ENCODE measurements at places on chromosomes 2 and 18.

GRCh38 chr2:148565272-148565894 lies 79.2 kb upstream of the EPC2 start:
- no peak for DNase-seq

GRCh38 chr2:43324259-43325106 lies 98.1 kb upstream of the ZFP36L2 start:
- DNase-seq, result no peak

DNA sequence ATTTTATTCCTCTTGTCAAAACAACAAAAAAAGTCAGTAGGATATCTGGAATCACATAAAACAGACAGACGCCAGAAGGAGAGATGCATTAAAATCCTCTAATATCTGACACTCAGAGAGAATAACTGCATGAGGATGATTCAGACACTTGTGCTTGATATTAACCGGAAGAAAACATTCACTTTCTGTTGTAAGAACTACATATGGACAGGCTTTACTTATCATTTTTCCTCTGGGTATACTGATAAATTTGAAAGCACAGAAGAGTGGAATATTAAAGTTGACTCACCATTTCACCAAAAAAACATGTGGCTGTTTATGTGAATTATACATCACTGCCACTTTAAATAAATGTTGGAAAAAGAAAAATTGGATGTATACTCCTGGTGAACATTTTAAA lies 589.1 kb upstream of the CDH2 start:
- no peak for DNase-seq

DNA sequence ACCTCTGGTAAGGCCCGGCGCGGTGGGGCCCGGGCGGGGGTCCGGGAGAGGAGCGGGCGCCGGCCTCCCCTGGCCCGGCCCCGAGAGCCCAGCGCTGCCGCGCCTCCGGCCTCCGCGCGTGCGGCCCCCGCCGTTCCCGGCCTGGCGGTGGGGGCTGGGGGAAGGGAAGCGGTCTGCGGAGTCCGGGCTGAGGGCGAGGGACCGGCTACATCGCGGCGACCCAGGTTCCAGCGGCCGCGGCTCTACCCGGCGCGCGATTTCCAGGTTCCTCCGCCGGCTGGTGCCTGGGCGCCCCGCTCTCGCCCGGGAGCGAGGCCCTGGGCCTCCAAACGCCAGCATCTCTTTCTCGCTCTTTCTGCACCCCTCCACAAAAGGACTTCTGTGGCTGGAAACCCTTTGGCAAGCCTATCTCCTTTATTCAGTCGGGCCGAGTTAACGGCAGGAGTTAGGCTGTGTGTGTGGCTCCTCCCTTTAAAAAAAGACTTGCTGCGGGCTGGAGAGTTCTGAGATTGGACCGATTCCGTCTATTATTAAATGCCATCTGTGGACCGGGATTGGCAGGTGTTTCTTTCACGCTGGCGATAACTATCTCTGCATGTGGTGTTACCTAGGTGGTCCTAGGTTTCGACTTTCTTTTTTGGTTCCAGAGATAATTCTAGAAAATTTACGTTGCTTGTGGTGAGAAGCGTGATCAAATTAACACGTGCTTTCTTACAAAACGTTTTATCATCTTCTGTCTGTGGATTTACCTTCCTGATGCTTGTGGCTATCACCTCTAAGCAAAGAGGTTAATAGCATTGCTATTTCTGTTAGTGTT lies 592 bp downstream of the ME2 start:
- no peak for DNase-seq

DNA sequence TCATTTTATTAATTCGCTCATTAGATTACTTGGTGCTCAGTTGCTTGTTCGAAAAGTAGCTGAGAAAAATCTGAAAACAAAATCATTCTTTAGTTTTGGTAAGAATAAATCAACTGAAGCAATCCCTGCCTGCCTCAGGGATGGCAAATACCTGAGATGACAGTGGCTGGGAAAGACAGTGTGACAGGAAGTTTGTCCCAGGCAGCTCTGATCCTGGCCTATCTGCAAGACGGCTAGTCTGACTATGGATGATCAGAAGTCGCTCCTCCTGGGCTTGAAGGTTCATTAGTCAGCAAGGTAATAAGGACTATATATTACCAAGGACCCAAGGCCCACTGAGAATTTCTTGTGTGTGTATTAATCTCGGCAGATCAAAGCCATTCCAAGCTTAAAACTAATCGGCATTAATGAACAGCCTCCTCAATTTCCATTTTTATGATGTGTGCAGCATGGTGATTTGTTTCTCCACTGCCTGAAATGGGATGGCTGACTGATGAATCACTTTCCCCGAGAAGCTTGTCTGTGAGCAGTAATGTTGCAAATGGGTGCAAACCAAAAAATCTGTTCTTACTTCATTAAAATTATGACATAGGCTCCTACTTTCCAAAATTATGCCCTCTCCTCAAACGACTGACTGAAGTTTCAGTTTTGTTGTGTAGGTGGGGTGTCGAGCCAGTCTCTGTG lies 199.9 kb downstream of the ACTR3 start:
- no peak for DNase-seq

- DNase-seq, result no peak
Measured at GRCh38 chr2:222653280-222653679, 2.6 kb downstream of the FARSB start.

DNA sequence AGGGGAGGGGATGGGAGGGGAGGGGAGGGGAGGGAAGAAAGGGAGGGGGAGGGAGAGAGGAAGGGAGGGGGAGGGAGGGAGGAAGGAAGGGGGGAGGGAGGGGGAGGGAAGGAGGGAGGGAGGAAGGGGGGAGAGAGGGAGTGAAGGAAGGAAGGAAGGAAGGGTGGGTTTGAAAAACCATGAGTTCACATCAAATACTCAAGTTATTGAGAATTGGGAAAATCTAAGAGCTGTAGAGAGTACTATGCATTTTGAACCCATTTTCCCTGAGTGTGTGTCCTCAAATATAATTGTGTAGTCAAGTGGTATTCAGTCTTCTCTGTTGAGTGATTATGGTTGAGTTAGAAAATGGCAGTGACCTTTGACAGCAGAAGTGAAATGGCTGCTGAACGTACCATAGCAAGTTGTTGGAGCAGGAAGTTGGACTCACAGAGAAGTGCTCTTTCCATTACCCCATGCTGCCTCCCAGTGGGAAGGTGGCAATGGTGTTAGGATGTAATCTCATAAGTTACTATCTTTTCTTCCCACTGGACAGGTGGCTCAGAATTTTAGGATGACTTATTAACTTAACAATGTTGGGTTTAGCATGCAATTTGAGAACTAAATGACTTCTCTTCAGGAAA lies 214.6 kb downstream of the SETBP1 start:
- no peak for DNase-seq

- no peak for DNase-seq
Measured at GRCh38 chr2:112607680-112608438, 23.4 kb downstream of the CHCHD5 start.

- DNase-seq, result no peak
Measured at GRCh38 chr2:208012449-208012848, 12.9 kb downstream of the PLEKHM3 start.

DNA sequence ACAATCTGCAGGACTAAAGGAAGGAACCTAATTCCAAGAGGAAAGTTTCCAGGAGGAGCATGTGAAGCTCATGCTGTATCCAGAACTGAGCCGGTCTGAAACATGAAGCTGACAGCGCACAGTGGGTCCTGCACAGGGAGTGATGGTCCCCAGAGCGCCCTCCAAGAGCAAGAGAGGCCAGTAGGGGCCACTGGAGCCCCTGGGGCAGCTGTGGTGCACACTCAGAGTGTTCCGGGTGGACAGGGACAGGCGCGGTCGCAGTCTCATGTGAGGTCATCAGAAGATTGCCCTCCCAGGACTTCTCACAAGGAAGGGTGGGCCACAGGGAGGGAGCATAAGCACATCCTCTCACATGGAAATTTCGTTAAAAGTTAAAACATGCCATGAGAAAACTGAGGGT lies 355.9 kb downstream of the EIPR1 start:
- DNase-seq, result no peak

- no peak for DNase-seq
Measured at GRCh38 chr18:31197676-31198075, 35.0 kb upstream of the DSC1 start.

GRCh38 chr18:58995663-58996062 lies 131.0 kb downstream of the ZNF532 start:
- DNase-seq, result no peak

DNA sequence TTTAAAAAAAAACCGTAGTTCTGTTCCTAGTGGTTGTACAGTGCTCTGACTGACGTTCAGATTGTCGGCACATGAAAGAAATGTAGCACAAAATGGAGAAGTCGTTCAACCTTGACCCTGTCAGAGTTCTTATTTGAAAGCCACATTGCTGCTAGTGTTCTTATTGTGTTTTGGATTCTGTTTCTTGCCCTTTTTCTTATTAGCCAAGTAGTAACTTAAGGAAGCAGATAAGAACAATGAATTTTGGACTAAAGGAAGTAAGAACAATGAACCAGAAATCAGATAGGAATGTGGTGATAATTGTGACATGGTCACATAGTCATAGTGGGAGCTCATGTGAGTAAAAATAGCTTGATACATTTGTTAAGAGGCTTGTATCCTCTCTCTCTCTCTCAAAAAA lies 45.9 kb downstream of the RPIA start:
- no peak for DNase-seq

- DNase-seq, result peak; percentile 88
Measured at GRCh38 chr2:118013724-118014491, at the start of gene CCDC93. Gene CCDC93, minus strand, starts transcription at chr2:118014070. Its CDS starts 75 bp downstream, at chr2:118013995.

DNA sequence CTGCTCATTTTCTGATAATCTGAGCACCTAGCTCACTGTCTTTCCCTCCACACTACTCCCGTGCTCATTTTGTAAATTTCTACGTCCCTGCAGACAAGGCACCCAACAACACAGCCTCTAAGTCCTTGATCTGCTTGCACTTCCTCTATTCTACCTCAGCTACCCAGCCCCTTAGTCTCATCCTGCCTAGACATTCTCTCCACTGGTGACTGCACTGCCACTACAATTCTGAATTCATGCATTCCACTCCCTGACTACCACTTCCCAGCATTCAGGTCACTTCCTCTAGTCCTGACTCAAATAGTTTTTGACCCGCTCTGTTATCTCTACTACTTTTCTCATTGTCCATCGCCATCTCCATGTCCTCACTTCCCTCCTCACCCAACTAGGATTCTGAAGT lies 155.7 kb downstream of the DYM start:
- no peak for DNase-seq

- DNase-seq, result no peak
Measured at GRCh38 chr2:108833219-108833618, 46.6 kb downstream of the CCDC138 start.

DNA sequence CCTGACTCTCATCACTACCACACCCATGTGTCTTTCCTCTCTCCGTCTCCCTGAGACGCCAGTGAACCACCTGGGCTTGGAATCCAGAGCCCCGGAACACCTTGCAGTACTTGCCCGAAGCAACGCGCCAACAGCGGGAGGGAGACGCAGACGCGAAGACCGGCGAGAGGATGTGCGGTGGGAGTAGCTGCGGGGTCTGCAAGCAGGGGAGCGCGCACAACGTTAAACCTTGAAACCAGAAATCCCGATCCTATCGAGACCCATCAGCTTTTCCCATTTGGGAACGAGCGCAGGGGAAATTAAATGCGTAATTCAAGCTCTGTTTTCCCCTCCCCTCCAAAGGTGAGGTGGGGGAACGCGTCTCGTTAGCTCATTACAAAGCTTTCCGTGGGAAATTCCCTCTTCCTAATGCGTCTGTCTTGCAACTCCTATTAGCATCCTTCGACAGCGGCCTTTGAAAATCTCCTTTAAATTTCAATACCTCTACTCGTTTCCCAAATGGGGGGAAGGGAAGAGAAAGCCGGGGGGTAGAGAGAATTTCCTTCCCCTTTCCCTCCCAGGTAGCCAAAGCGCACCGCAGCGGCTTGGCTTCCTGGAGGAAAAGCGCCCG lies 421 bp upstream of the CNTNAP5 start:
- peak; percentile 58 for DNase-seq

DNA sequence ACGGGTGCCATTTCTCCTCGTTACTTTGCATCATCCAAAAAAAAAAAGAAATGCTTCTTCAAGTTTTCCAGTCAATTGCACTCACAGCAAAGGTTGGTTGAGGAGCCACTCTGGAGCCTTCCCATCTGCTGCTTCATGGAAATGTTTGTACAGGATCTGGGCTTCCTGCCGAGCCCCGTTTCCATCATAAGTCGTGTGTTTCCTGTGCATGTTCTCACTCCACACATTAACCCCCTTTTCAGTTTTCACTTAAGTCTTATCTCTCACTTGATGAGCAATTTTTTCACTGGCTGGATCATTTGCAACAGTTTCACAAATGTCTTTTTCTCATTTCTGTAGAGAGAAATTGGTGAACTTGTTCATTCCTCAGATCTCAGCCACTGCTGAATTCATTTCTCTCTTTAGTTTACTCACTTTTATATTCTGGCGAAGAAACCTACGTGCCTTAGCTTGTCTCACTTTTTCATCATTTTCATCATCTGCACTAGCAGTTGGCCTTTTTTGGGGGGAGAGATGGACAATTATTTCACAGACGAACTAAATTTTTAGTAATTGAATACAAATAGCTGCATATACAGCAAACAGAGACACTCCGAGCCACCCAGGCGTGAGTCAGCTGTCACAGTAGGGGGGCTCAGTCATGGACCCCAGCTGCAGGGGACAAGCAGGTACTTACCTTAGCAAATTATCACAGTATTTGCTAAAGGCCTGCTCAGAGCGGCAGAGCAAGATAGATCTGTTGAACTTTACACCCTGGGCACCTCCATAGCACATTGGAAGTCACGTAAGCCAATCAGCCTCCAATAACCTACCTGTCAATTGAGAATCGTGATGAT lies 750.8 kb upstream of the ID2 start:
- no peak for DNase-seq

All from glutamatergic neuron (in vitro differentiated cells).